ENCODE measurements at places on chromosomes 4 and X.

- no peak for DNase-seq
Measured at GRCh38 chr4:173878701-173879100, 348.7 kb upstream of the HAND2 start.

GRCh38 chr4:149896432-149896831 lies 80.8 kb upstream of the IQCM start:
- peak; percentile 50 for DNase-seq

DNA sequence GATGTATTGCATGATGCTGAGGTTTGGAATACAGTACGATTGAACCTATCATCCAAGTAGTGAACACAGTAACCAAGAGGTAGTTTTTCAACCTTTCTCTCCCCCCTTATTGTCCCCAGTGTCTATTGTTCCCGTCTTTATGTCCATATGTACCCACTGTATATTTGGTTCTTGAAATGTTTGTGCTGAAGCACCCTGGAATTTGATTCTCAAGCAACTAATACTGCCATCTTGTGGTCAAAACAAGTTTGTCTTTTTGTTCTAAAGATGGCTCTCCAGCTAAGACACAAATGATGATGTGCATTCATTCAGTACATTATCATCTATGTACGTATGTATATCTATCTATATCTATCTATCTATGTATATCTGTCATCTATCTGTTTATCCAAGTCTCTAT lies 33.5 kb upstream of the DCX start:
- peak; percentile 12 for DNase-seq

DNA sequence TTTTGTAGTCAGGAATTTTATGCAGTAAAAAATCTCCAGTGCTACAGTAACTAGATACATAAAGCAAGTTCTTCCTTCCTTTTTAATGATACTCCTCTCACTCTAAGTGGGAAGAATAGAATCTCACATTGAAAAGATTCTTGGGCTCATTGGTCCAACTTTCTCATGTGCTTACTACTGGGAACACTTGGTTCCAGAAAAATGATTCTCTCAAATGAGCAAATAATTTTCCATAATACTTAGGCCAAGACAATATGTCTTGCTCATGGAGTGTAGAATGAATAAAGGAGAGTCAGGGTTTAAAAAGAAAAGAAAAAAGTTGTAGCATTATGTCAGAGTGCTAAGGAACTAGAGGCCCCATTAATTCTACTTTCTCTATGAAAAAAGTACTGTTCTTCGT lies 197.8 kb downstream of the RASL11B start:
- no peak for DNase-seq

DNA sequence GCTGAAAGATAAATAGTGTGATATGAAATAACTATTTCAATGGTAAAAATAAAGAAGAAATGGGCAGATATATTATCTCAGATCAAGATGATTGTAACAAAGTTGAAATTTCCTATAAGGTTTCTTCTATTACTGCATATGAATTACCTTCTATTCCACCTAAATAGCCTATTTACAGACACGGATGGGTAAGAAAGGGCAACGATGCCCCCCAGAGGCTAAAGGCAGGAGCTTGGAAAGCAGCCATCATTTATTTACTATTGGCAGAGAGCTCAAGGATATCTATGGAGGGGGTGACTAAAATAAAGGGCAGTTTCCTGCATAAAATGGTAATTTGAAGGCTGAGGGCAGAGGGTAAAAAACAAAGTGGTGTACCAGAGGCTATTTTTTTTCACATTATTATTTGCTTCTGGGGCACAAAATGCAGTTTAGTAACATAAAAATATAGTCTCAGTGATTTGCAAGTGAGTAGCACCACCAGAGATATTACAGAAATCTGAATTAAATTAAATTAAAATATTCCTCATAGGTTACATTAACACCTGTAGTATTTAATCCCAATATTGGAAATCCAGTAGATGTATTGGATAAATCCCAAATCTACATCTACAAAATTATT lies 123.1 kb downstream of the BTC start:
- DNase-seq, result peak; percentile 58

GRCh38 chrX:109270580-109271484 lies 211.1 kb downstream of the GUCY2F start:
- DNase-seq, result peak; percentile 24

DNA sequence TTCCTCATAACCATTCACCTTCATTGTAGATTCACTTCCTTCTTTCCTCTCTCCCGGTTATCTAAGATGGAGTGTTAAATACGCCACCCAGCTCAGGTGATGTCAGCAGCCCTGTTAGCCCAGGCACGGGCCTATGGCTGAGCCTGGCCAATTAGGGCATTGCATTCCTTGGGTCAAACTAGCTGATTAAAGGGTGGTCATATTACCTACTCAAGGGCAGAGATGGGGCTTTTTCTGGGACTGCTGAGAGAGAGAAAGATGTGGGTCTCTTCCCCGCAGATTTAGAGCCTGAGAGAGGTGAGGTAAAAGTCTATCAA lies 39.9 kb upstream of the AFAP1 start:
- DNase-seq, result no peak

DNA sequence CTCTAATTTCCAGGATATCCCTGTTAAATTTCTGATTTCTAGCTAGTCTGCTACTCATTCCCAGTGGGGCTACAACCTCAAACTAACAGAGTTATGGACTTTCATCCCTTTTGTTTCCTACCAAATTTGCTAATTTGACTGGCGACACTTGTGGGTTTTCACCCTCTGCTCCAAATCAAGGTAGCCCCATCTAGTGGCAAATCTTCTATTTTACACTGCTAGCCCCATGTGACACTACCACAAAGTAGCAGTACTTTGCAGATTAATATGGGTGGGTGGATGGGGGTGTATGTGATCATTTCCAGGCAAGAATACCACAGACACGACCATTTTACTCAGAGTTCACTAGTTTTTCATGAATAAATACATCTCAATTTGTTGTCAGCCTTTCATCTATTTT lies 150.3 kb downstream of the MSL3 start:
- DNase-seq, result peak; percentile 6

DNA sequence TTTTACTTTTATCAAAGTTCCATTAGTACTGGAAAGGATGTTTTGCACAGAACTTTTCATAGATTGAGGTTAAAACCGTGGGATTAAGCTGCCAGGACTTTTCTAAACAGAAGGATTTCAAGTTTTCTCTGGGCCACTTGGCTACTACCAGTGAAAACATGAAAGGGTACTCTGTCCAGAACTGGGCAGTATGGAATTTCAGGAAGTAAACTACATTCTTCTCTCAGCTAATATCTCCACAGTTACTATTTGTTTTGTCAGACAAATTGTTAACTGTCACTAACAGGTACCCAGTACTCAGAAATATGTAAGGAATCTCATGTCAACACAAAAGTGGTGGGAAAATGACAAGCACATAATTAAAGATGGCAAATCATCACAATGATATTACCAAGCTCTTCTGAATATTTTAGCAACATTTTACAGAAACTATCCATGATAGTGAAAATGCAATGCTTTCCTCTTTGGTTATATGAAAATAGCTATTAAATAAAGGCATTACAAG lies 454.4 kb downstream of the C4orf33 start:
- DNase-seq, result no peak

DNA sequence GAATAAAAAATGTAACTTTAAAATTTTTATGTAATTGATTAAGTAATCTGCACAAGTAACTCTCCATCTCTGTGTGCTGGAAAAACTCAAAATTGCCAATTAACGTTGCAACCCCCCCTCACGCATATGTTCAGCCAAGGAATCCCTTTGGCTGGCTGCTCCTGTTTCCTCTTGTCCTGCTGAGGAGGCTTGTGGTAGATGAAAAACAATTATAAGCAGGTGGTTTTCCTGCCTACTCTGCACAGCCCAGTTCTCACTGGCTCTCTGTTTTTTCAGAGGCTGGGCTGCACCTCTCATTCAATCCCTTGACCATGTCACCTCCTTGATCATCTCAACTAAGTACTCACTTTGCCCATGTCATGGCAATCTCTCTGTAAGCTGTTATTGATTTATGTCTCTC lies 1068.4 kb downstream of the ARAP2 start:
- DNase-seq, result no peak

- DNase-seq, result no peak
Measured at GRCh38 chr4:26837993-26838842, 22.4 kb upstream of the STIM2 start.
